KBM-7 (cell line): ENCODE measurements at places on chromosomes 12 and 14.

DNA sequence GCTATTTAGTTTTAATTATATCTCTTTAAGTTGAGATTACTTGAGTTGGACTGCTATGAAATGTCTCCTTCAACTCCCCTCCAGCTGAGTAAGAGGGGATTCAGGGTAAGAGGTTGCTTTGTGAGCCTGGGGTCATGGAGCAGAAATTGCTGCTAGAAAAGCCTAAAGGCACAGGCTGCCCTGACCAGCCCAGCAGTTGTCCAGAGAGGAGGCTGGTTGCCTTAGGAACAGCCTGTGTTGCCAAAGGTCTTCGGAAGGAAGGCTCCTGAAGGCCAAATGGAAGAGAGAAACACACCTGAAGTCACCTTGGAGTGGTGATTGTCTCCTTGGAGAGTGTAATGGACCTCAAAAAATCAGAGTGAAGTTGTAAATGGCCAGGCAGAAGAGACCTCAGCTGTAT is 235.5 kb upstream of the PDE3A start:
- DNase-seq = no peak

DNA sequence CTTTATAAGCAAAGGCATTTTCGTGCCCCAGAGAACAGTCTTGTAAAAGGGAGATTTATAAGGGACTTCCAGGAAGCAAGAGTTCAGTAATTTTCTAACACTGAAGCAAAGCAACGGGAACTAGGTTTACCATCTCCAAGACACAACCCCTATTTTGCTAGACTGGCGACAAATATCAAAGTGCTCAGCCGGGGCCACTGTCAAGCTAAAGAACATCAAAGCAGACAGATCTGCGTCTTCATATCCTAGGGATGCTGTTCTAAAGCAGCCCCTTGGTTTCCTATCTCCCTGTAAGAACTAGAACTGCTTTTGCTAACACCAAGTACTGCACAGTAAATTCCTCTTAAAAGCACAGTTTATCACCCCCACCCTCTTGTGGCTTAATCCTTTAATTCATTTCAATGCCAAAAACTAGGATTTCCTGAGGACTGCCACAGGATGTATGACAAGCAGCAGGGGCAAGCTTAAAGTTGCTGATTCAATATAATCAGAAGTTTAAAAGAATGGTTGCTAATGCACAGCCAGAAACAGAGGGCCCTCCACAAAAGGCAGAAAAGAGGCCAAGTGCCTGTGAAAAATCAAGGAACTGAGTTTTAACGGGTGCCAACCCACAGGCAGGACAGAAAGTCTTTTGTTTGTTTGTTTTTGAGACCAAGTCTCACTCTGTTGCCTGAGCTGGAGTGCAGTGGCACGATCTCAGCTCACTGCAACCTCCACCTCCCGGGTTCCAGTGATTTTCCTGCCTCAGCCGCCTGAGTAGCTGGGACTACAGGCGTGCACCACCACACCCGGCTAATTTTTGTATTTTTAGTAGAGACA is 44.0 kb upstream of the ISM2 start:
- DNase-seq = peak; percentile 52

DNA sequence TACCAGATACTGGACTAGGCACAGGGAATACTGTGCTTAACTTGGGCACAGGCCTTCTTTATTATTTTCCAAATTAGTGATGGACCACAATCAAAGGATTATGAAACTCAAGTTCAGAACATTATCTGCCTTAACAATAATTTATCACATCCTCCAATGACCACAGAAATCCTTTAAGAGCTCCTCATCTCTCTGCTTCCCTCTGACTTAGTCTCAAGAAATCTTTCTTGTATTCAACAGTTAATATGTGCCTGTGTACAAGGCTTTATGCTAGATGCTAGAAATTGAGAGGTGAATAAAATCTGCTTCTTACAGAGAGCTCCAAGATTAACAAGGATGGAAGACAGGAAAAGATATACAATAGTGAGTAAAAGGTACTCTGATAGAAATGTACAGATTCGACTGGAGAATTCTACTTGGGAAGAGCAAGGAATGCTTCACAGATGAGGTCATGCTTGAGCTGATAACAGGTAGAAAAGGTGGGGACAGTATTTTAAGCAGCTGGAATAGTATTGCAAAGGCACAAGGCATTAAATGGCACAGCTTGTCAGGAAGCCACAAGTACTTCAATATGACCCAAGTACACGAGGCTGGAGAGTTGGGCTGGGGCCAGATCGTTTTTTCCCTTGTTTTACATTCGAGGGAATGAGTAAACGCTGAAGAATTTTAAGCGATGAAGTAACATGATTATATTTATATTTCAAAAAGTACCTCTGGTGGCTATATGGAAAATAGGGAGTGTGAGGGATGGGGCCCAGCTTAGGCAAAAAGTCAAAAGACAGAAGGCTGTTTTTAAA is 55.1 kb upstream of the ARID2 start:
- DNase-seq = no peak

- peak; percentile 62 for DNase-seq
These were observed 631 bp downstream of the PPM1H start for GRCh38 chr12:62934239-62934798.

- DNase-seq = peak; percentile 93
These were observed 82.6 kb downstream of the LRRC74A start for GRCh38 chr14:76908834-76909233.

DNA sequence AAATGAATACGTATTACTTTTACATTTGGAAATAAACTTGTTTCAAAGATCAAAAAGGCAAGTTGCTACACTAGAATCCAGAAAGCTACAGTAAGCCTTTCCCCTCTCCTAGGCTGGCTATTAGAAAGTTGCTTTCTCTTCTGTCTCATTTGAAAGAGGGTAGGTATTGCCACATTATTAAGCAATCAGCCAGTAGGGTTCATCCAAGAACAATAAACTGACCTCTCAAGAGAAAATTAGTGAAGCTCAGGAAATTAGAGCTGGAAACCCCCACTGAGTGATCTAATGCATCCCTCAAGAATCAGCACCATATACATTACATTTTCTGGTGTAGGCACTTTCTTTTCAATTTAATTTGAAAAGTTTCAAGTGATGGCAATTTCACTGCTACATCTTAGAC is 4.5 kb upstream of the TMEM233 start:
- DNase-seq = no peak

DNA sequence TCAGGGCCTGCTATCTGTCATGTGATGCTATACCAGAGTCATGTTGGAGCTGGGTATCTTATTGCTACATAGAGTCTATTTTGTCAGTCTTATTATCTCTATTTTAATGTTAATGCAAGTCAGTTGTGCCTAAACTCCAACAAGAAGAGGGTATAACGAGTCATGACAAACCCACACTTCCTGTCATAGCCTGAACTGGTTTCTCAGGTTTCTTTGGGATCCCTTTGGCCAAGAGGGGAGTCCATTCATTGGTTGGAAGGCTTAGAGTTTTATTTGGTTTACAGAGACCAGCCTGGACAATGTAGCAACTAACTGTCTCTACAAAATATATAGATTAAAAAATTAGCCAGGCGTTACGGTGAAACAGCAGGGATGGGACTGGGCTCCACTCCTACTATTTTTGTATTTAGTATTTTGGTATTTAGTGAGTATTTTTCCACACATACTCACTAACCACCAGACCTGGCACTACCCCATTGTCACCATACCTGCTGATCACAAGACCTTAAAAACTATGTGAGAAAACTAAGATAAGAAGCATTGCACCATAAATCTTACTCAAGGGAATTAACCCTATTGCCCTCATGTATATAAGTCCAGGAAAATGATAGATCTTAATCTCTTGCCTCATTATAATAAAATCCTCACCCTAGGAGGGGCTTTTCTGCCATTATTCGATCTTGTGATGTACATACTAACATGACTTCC is 387.5 kb downstream of the IPO8 start:
- DNase-seq = no peak

DNA sequence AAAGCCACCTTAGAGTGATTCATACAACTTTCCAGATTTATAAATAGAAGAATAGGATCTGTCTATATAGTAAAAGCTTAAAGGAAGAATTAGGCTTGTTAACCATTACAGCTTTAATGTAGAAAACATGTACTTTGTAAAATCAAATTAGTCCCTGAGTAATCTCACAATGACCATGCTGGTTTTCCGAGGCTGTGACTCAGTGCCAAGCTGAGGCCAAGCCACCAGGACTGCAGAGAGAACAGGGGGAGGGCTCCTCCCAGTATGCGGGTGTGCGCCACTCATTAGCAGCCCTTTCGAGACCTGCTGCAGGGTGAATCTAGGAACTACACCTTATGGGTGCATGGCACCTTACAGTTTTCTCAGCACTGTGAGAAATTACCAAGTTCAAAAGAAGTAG is 167.0 kb downstream of the EFCAB11 start:
- DNase-seq = no peak

- DNase-seq = no peak
These were observed 190.7 kb downstream of the EXOC5 start for GRCh38 chr14:57078054-57078453.

DNA sequence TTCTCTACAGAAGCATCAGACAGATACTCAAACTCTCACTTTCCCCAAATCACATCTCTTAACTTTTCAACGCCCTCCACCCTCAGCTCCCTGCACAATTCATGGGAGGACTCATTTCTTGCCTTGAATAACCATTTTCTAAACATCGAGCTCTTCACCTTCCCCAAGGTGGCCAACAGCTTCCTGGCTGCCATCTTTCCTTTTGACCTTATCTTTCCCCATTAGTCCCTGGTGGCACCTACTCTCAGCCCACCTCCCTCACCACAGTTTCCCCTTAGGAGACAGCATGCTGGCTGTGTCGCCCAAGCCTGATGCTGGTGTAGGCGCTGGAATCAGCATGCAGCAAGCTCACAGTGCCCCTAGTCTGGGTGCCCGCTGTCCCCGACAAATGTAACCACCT is 8.4 kb upstream of the OAS1 start:
- no peak for DNase-seq

DNA sequence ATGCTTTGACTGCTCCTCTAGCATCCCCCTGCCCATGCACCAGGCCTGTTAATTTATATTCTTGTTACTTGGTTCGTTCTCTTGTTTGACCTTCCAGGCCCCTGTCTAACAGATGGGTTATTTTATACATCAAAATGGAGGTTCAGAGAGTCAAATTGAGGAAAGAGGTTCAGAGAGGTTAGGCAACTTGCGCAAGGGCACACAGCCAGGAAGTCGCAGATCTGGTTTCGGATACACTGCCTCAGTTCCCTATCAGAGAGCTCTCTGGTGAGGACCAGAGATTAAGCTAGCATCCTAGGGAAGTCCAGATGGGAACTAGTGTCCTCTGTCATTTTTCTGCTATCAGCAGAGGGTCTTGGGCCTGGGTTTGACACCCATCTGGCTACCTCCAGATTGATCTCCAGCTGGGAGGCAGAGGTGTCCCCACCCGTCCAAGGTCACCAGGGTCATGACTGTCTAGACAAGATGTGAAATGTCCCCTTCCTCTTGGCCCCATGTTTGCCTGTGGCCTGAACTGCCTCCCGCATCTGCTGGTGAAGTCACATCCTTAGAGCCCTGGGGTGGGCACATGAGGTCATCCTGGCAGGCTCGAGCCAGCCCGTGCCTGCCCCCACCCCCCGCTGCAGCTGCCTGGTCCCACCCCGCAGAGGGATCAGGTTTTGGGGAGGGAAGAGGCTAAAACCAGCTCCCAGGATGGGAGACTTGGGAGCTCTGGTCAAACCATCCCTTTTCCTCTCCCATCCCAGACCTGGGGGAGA is 84.3 kb upstream of the NCOR2 start:
- no peak for DNase-seq

DNA sequence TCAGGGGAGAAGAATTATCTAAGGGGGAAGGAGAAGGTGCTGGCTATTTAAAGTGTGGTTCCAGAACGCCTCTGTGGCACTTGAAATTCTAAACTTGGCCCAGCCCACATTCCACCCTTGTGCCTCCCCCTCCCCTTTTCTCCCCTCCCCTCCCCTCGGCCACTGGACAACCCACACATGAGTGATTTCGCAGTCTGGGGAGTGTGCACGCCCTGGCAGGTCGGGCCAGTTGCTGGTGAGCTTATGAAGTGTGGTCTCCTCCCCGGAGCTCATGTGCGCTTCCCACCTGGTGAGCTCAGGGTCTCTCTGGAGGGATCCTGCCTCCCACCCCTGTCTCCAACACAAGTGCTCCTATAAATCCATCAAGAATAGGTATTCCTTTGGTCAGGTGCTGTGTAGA is at the start of gene SLC6A13:
Gene SLC6A13 (minus strand): TSS at position 20 of the 400 bp plus-strand sequence. CDS start 2,784 bp downstream, outside the sequence.
- no peak for DNase-seq

DNA sequence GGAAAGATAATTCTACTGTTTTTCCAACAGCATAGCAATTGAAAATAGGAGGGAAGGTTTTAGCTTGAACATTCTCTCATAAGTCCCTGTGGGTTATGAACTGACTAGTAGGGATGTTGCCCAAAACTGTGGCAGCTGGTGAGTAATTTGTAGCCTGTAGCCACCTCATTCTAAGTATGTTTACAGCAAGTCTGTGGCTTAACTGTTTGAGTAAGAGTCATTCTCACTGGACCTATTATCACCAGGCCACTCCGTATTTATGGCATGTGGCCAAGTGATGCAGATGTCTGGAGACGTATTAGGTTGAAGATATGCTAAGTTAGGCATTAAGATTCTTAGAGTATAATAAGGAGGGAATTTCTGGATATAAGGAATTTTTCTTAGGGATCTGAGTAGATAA is 458.3 kb downstream of the ETNK1 start:
- no peak for DNase-seq

- DNase-seq = no peak
These were observed 151.0 kb downstream of the BCAT1 start for GRCh38 chr12:24797901-24798300.

DNA sequence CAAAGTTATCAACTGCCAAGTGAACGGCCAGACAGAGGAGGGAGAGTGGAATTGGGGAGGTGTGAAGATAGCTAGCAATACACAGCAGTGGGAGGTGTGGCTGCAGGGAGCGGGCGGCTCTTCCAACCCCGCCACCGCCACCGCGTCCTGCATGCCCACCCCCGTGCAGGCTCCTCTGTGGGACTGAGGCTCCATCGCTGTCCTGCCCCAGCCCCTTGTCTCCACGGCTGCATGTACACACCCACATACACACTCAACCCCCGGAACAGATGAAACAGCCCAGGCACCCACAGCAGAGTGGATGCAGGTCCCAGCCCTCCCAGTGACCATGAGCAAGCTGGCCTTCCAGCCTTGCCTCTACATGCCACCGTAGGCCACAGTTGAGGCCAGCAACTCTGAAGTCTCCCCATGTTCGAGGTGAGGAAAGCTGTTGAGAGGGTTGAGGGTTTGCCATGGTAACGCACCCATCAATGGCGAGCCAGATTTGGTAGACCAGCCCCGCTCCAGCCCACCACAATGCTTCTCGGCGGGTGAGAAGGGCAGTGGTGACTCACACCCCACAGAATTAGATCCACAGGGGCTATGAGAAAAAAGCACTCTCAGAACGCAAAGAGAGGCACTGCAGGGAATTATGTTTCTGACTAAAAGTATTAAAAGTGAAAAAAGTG is 39.3 kb downstream of the PITPNM2 start:
- DNase-seq = no peak
